ENCODE measurements at places on chromosomes 1 and 21.
A peak's percentile ranks its signal among the peaks of the same experiment; 100 is the strongest.

DNA sequence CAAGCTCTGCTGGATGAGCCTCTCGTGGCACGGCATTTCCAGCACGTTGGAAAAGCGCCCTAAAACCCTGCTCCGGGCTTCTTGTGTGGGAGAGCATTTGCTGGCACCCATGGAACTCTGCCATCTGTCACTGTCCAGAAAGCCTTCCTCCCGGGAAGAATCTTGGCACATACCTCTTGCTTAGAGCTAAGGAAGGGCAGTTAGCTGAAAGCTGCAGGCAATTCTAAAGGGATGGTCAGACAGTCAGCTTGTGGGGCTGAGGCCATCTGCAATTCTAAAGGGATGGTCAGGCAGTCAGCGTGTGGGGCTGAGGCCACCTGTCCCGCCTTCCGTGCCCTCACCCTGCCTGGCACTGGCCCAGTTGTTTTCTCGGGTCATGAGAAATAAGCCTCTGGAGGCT is 139.0 kb upstream of the TMEM51 start:
- DNase-seq, result no peak

DNA sequence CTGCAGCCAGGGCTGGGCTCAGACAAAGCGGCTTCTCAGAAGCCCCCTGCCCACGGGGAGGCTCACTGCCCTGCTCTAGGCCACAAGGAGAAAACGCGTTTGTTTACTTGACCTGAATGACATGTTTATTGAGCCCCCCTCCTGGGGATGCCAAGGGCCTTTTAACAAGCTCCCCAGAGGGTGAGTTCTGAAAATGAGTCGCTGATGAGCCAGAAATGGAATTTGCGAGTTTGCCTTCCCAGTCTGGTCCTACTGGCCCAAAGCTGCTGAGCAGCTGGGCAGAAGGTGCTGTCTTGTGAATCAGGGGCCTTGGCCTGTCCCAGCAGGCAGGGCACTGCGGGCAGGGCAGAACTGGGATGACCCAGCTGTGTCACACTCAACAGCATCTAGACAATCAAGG is 120.6 kb downstream of the SYF2 start:
- DNase-seq, result peak; percentile 26

GRCh38 chr1:235073968-235074522 is 54.6 kb downstream of the TOMM20 start:
- DNase-seq, result peak; percentile 40

GRCh38 chr1:154183046-154183915 is 8.6 kb downstream of the TPM3 start:
- peak; percentile 91 for DNase-seq

DNA sequence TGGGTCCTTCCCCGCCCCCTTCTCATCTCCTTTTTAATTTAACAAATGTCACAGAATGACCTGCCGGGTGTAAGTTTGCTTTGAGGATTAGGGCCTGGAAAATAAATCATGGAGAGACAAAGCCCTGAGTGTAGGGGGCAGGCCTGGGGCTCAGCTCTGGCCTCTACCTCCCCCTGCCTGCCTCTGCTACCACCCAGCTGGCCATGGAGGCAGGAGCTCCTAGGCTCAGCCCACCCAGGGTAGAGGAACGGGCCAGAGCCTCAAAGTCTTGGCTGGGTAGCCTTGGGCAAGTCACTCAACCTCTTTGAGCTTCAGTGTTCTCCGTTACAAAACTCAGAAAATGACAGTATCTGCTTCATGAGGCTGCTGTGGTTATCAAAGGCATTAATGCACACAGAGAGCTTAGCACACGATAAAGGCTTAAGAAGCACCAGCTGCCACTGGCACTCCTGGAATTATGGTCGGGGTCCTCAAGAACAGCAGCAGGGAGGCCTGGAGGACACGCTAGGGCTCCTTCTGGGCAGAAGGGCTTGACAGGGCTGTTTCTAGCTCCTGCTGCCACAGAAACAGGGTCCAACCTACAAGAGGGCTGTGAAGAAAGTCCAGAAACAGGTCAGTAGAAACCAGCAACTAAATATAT is 39.0 kb downstream of the LRP8 start:
- no peak for DNase-seq

- DNase-seq, result no peak
Observed at GRCh38 chr1:178578541-178578940, 65.6 kb downstream of the TEX35 start.

- no peak for DNase-seq
Observed at GRCh38 chr1:1889090-1889750, 1.7 kb downstream of the GNB1 start.

DNA sequence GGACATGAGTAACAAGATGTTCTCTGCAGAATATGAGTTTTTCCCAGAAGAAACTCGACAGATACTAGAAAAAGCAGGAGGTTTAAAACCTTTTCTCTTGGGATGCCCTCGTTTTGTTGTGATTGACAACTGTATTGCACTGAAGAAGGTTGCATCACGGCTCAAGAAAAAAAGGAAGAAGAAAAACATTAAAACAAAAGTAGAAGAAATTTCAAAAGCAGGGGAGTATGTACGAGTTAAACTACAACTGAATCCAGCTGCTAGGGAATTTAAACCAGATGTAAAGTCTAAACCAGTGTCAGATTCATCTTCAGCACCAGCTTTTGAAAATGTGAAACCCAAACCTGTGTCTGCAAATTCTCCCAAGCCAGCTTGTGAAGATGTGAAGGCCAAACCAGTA is 92.5 kb downstream of the TTC3 start:
- DNase-seq, result no peak

GRCh38 chr1:19599810-19600209 is 44.3 kb upstream of the NBL1 start:
- no peak for DNase-seq

GRCh38 chr21:28540514-28540913 is 452.2 kb downstream of the LTN1 start:
- DNase-seq, result peak; percentile 79

DNA sequence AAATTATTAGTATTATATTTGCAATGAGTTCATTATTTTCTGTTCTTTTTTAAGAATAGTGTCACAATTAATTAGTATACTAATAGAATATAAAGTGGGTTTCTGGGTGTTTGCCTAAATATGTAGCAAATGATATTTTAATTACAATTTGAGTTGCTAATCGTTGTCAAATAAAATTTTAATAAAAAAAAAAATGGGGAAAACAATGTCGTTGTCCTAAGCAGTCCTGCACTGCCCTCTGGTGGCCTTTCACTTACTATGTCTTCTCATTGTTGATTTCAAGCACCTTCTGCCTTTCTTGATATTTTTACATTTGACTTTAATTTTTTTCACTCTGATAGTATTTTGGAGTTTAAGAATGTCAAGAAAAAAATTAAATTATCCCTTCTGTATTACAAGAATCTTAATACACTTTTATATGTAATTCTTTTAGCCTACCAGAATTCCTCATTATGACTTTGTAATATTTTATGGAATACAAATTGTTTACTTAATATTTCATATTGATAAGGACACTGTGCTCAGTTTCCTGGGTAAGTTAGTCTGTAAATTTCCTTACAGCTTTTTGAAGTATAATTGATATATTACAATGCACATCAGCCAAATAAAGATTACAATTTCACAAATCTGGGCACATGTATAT is 104.5 kb upstream of the FMN2 start:
- peak; percentile 26 for DNase-seq

GRCh38 chr1:192463661-192464060 is 111.9 kb upstream of the RGS1 start:
- no peak for DNase-seq

DNA sequence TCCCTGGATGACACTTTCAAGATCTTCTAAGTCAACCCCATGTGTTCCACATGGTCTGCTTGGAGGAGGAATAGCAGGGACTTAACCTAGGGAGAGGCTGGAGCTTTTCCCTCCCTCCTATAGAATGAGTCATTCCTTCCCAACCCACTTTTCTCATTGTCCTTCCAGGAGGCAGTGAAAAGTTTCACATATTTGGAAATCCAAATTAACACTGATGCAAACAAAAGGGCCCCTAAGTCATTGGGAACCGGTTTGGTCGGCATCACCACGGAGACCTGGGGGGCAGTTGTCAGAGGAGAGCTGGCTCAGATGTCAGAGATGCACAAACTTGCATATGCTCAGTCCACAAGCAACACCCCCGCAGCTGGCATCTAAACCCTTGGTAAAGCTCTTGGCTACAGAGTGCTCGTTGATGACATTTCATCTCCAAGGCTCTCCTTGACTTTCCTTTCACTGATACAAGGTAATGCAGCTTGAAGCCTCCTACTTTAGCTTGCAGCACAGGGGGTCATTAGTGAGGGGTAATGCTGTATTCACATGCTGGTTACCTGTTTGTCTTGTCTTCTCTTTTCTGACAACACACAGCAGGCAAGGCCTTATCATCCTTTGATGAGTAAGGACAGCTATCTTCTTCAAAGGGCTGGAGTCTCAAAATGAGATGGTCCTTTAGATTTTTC is 12.3 kb upstream of the LRRC8D start:
- peak; percentile 94 for DNase-seq

- no peak for DNase-seq
Observed at GRCh38 chr1:9119745-9120144, 9.2 kb downstream of the GPR157 start.

DNA sequence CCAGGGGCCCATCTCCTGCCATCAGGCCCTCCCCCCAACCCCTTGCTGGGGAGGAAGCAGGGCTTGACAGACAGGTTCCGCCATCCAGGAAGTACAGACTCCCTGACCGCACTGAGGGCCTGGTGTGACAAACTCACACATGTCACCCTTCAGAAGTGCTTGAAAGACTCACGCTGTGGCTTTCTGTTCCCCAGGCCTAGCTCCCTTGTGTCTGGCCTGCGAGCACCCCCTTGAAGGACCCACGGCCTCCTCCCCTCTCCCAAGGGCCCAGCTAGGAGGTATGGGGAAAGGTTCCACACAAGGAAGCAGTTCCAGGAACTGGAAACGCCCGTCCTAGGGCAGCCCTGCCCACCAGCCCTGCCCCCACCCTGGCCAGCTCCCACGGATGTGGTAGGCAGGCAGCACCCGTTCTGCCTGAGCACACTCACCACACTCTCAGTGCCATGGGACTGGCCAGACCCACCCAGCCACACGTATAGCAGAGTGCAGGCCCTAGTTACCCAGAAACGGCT is 26.7 kb downstream of the SLC2A1 start:
- peak; percentile 65 for DNase-seq

- no peak for DNase-seq
Observed at GRCh38 chr1:77498918-77499317, 183.5 kb downstream of the ZZZ3 start.

DNA sequence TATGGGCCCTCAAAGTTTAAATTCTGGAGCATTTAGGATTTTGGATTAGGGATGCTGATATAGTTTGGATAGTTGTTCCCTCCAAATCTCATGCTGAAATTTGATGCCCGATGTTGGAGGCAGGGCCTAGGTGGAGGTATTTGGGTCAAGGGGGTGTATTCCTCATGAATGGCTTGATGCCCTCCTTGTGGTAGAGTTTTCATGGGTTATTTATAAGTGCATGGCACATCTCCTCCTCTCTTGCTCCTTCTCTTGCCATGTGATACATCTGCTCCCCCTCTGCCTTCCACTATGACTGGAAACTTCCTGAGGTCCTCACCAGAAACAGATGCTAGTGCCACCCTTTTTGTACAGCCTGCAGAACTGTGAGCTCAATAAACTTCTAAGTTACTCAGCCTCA is 17.5 kb upstream of the NKAIN1 start:
- no peak for DNase-seq
